ENCODE measurements at places on chromosomes 11 and 22.

GRCh38 chr11:42764936-42765335 lies 546.9 kb upstream of the API5 start:
- no peak for DNase-seq

DNA sequence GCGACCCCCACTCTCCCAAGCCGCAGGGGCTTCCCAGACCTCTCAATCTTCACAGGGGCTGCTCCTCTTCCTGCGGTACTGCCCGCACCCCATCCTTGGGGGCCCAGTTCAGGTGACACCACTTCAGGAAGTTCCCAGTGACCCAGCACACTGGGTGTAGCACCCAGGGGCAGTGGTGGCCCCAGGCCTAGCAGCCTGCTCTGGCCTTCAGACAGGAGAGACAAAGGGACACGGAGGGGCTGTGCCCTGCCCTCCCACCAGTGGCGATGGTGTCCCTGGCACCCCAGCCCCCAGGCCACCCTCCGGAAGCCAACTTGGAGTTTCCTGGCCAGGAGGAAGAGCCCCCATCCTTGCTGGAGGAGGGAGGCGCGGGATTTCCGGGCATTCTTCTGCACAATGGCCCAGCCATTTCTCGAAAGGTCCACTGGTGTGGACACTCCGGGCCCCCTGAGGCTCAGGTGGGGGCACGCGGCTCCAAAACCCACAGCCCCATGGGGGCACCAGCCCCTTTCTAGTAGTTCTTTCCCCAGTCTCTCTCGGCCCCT lies 978 bp upstream of the CLDN5 start:
- DNase-seq: no peak

DNA sequence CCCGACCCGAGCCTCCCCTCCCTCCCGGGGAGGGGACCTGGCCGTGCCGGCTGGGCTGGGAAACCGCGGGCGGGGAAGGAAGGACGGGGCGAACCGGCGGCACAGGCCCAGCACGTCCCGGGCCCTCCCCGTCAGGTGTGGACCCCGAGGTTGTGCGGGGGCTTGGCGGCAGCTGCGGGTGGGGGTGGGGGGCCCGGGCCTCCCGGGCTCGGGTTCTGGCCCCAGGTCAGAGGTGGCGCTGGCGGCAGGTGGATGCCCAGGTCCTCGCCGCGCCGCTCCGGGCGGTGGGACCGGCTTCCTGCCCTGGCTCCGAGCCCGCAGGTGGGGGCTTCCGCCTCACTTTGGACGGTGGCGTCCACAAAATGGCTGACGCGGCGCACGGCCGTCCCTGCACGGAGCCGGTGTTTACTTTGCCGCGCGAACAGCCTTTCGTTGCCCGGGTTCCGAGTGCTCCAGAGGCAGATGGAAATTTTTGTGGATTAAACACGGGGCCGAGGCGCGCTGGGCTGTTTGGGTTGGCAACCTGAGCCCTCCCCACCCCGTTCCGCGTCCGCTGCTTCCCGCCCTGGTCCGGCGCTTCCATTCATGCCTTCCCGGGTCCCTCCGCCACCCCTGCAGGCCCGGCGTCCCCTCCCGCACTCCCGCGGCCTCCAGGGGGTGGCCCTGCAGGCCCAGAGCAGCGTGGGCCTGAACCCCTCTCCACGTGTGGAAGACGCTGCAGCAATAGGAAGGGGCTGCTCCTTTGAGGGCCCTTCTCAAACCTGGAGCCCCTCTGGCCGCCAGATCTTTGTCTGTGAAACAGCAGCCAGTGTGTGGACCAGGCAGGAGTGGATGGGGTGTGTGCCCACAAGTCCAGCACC lies 92.0 kb upstream of the KCNQ1OT1 start:
- peak; percentile 65 for DNase-seq

DNA sequence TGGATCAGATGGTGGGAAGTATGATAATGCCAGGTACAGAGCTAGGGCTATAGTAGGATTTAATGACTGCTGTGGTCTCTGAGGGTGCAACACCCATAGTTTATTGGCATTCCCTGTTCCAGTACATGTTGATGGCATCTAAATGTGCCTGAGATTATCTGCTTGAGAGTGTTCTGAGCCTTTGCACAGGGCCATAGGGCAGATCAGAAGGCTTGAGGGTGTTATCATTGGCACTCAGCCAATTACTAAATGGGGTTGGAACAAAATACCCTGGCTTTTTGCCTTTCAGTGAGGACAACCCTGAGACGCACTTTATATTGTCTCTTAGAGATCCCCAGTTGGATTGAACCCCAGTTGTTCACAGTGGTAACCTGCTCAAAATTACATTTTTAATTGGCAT lies 6.7 kb downstream of the SLC5A12 start:
- DNase-seq: no peak

- DNase-seq: no peak
Measured at GRCh38 chr22:27919942-27920755, 1.1 kb upstream of the PITPNB start.

GRCh38 chr11:45754741-45755140 lies 50.2 kb upstream of the SLC35C1 start:
- no peak for DNase-seq

- no peak for DNase-seq
Measured at GRCh38 chr11:35265755-35266454, 126.9 kb downstream of the CD44 start.

GRCh38 chr11:79465160-79465559 lies 24.3 kb upstream of the TENM4 start:
- no peak for DNase-seq

DNA sequence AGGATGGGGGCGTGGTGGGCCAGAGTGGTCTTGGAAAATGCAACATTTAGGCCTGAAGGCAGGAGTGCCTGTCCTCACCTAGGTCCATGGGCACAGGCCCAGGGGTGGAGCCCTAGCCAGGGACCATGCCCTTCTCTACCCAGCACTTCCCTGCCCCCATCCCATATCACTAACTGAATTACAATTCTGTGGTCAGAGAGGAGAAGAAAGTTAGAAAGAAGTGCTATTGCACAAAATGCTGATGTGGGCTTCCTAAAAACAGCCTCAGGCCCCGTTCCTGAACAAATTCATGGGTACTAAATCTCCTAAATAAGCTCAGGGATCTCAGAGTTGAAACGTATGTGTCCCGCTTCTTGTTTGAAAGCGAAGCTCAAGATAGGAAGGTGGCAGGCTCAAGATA lies 3.5 kb upstream of the ASRGL1 start:
- DNase-seq: no peak

GRCh38 chr11:122742301-122743018 lies 86.9 kb downstream of the UBASH3B start:
- DNase-seq: no peak

DNA sequence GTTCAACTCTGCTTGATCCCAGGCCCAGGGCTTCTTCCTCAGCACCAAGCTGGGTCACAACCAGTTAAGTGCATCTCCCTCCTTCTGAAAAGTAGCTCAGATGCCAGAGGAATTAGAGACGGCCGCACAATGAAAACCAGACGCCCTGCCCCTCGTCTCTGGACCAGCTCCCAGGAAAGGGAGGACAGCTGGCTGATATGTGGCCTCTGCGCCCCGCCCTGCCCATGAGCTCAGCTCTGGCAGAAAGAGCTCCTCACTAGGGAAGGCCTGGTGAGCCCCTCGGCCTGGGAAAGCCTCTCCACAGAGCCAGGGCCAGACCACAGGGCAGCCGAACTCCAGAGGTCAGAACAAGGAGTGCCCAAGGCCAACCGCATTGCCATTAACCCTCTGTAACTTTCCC lies 18.1 kb upstream of the SCGB1A1 start:
- no peak for DNase-seq

DNA sequence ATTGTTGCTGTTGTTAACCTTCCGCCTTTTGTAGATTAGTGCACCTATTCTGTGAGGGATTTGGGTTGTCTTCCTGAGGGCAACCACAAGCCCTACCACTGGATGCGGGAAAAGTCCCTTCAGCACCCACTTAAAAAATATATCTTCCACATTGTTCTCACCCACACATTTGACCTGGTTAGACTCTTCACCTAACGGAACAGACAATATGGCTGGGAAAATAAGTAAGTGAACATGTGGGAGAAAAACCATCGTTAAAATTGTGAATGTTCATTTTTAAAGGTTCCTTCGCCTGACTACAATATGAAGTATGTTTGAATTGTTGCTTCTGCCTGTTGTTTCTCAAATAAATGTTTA lies 72.0 kb upstream of the MPEG1 start:
- DNase-seq: no peak

GRCh38 chr11:116890193-116890592 lies 52.8 kb upstream of the APOA1 start:
- DNase-seq: no peak

DNA sequence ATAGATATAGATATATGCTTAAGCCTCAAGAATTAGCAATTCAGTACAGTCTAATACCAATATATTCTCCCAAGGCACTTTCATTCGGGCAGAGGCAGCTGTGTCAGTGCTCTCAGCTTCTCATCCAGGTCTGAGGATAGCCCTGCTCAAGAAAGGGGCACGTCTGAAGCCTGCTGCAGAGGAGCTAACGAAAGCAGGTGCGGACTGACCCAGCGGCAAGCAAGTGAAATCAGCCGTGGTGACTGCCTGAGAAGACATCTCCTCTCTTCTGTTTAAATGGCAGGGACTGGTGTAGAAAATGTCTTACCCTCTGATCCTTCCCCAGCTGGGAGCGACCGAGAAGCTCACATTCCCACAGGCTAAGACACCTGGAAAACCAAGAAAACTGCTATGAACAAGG lies 468.6 kb downstream of the BRD1 start:
- DNase-seq: peak; percentile 7

- DNase-seq: no peak
Measured at GRCh38 chr22:50363166-50363802, 20.2 kb downstream of the PPP6R2 start.

DNA sequence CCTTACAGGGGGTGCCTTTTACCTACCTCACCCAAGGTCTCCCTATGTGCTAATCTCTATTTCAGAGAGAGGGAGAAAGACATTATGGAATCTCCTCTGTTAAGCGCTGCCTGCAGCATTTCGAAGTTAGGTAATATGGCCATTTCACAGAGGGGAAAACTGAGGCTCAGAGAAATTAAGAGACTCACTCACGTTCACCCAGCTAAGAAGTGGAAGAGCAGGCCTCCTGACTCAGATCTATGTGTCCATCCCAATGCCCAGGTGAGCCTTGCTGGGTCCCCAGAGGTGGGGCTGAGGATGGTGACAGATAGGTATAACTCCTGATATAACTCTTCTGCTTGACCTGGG lies 147.0 kb downstream of the FBXO7 start:
- no peak for DNase-seq

All from activated CD8-positive, alpha-beta memory T cell treated with anti-CD3 and anti-CD28 coated beads, Interleukin-2, amount 50 U/mL, for 48 hours (primary cell).